ENCODE measurements at places on chromosomes 7 and 10.

GRCh38 chr7:71982851-71983250, 429.3 kb downstream of the CALN1 start:
- no peak for DNase-seq

DNA sequence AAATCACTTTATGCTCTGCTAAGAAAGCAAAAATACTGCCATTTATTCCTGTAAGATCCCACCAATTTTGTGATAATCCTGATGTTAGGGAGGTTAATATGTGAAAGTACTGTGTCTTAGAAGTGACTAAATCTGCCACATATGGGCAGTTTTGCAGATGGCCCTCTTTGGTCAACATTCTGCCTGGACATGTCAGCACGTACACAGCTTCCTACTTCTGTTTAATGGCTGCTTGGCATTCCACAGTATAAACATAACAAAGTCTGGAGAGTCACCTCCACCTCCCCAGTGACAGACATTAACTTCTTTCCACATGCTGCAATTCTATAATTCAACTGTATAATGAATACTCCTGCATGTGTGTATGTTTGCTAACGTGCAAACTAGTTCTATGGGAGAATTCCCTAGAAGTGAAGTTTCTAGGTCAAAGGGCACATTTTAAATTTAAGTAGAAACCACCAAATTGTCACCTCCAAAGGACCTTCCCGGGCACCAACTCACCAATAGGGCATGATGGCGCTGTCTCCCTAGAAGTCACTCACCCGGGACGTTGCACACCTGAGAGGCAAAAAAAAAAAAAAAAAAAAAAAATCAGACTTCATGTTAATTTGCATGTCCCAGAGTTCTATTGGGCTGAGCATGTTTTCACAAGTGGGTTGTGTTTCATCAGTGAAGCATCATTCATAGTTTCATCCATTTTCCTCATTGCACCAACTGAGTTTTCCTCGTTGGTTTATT, 38.9 kb downstream of the MKI67 start:
- no peak for DNase-seq

- DNase-seq: no peak
These were observed 92.3 kb downstream of the DNAJB6 start for GRCh38 chr7:157429001-157429679.

DNA sequence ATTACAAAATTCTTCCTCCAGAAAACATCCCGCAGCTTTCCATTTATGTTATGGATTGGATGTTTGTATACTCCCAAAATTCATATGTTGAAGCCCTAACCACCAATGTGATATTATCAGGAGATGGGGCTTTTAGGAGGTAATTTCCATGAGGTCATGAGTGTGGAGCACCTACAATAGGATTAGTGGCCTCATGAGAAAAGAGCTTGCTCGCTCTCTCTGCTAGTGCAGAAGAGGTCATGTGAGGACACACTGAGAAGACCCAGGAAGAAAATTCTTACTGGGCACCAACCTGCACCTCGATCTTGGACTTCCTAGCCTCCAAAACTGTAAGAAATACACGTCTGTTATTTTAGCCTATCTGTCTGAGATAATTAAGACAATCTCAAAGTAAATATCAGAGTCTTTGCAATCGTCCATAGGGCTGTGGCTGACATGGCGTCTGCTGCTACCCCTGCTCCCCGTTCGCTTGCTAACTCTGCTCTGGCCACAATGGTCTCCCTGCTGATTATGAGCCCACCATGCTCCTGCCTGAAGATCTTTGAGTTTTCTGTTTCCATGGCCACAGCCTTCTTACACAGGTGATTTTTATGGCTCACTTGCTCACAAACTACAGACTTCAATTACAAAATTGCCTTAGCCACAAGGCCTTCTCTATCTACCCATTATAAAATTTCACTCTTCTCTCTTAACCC, 333.3 kb downstream of the CACNA2D1 start:
- DNase-seq: no peak

- peak; percentile 68 for DNase-seq
These were observed 53.5 kb upstream of the WAC start for GRCh38 chr10:28479425-28479865.

GRCh38 chr7:98617960-98618418, 904 bp downstream of the NPTX2 start:
- no peak for DNase-seq

DNA sequence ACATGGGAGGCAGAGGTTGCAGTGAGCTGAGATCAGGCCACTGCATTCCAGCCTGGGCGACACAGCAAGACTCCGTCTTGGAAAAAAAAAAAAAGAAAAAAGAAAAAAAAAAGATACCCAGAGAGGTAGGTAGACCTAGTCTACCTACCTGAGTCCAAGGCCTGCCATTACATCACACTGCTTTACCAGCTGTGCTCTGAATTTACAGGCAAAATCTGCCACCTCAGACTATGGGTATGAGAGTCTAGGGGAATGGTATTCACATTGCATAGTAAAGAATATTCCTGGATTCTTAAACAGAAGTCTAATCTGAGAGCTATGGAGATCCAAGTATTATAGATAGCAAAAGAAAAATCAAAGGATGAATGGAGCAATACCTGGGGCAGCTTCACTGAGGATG, 50.2 kb downstream of the NDUFB2 start:
- DNase-seq: no peak
